IMR-90 (cell line): ENCODE measurements at places on chromosomes 6 and 20. TPM values are rescaled to one million over a fixed set of nuclear protein-coding genes. Genes with fewer than 3 reads are reported as not detected.

SYCP2 gene
- total RNA-seq: 0.18 and 0.56 TPM in 2 replicates

RFX6 gene
- total RNA-seq: not detected in 2 replicates

AKAP12 gene
- 118 and 176 TPM in 2 replicates for total RNA-seq

GRCh38 chr6:39426073-39426456, 103.6 kb upstream of the KCNK16 start:
- peak; percentile 33 for DNase-seq

DNA sequence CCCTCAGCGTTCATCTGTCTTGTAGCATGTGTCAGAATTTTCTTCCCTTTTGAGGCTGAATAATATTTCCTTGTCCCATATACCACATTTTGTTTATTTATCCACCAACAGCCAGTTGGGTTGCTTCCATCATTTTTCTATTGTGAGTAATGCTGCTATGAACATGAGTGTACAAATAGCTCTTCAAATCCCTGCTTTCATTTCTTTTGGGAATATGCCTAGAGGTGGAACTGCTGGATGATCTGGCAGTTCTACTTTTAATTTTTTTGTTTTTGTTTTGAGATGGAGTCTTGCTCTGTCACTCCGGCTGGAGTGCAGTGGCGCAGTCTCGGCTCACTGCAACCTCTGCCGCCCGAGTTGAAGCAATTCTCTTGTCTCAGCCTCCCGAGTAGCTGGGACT, 64.7 kb downstream of the SASH1 start:
- DNase-seq: peak; percentile 97
